ENCODE measurements at places on chromosomes 6 and 20.

DNA sequence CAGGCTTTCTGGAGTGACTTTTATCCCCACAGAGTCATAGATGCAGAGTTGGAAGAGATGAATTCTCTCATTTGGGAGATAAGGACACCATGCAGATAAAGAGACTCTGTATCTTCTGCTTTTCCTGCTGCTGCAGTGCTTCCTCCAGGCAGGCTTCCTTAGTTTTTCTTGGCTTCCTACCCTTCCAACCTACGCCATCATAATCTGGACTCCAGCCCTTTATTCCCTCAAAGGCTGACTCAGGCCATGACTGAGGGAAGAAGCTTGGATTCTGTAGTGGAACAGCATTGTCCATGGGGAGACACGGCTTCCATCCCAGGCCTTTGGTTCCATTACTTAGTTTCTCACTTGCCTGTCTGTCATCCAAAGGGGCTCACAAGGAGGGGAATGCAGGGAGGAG is 6.5 kb upstream of the RNF24 start:
- DNase-seq: peak; percentile 91

- no peak for DNase-seq
These were observed 902 bp downstream of the SLC29A1 start for GRCh38 chr6:44224029-44224964.

DNA sequence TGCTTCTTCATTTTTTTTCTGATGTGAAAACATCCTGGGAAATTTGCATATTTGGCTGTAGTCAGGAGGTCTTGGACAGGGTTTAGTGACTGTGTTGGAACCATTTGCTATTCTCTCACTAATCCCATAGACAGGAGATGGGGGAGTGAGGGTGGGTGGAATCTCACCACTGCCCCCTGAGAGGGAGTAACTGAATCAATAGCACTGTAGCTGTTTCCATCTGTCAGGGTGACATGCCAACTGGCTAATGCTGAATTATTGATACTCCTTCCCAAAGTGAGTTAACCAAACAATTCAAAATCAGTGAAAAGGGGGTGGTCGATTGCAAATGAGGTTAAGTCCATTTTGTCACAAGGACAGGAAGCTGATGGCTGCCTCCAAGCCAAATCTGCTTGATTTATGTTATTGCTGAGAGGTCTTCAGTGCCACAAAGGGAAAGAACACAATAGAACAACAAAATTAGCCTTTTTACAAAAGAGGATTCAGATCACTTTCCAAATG is 55.1 kb upstream of the B3GAT2 start:
- no peak for DNase-seq

- no peak for DNase-seq
These were observed 363.5 kb downstream of the BCKDHB start for GRCh38 chr6:80469977-80470376.

- no peak for DNase-seq
These were observed 54.0 kb downstream of the PSMG4 start for GRCh38 chr6:3312604-3313231.

DNA sequence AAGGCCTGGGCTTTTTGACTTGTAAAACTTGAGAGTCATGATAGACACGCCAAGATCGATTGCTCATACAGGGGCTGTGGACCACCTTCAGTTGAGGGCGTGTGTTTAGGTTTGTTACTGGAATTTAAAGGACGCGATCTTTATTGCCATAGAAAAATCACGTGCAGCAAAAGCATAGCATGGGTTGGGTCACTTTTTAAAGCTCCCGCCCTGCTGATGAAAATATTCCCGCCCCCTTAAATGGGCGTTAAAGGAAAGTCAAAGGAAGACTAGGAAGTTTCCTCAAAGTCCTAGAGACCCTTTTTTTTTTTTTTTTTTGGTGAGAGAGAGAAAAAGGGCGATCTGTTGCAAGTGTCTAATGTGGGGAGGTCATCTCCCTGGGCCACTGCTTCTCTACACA is 23.1 kb downstream of the TFAP2A start:
- no peak for DNase-seq

DNA sequence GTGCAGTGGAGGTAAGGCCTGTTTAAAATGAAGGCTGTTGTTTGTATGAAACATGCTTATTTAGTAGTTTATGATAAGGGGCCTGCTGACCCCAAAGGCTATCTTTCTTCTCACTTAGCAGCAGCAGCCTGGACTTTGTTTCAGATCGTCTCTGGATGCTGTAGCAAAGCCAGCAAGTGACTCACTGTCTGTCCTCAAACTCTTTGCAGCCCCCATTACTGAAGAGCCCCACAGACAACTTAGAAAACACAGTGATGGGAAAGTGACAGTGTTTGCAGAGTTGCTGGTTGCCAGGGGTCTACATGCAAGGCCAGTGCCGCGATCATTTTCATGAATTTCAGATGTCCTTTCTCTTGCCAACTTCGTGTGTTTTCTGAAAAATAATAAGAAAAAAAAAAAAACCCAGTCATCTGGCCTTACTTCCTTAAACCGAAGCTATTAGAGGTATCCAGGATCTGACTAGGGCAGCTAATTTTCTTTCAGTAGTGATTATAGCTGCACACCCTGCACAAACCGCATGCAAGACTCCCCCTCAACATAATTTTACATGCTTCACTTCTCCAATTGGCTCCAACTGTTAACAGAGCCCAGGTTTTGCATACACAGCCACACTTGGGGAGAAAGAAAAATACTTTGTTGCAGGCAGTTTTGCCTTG is 11.6 kb upstream of the F13A1 start:
- no peak for DNase-seq

GRCh38 chr20:19047040-19047950 is 165.1 kb upstream of the SLC24A3 start:
- DNase-seq: no peak

DNA sequence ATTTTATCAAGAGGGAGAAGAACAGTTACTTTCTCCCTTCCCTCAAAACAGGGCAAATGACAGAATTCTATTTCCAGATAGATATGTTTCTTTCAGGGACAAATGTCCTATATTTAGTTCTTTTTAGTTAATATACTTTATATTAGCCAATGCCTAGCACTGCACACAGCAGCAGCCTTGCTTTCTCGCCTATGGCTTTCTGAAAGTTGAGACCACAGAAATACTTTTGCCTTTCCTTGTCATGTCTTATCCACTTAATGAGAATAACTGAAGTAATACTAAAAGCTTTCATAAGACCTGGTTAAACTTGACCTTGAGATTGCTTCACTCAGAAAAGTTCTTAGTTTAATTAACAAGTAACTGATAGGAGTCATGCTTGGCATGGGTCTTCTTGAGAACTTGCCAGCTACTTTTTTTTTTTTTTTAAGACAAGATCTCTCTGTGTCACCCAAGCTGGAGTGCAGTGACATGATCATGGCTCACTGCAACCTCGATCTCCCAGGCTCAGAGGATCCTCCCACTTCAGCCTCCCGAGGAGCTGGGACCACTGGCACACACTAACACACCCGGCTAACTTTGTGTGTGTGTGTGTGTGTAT is 159.3 kb downstream of the CDKAL1 start:
- DNase-seq: peak; percentile 72

DNA sequence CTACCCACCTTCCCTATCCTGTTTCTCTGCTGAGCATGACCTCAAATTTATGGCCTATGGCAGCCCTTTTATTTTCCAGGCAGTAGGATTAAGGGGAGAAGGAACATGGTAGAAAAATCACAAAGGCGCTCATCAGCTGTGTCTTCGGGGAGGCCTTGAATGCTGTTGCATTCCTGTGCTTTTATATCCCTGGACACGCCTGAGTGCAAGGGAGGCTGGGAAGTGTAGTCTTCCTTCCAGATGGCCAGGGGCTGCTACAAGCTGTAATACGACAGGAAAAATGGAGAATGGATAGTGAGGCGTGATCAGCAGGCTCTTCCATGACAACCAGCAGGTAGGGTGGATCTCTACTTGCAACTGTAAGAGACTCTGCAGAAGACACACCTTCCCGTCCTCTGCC is 210.9 kb upstream of the GGTLC1 start:
- DNase-seq: no peak

GRCh38 chr6:147080225-147080624 is 124.0 kb upstream of the STXBP5 start:
- DNase-seq: no peak

- DNase-seq: no peak
These were observed 19.8 kb downstream of the SUMO4 start for GRCh38 chr6:149419696-149420404.

- DNase-seq: peak; percentile 87
These were observed 40.5 kb downstream of the PIM1 start for GRCh38 chr6:37210313-37210968.

GRCh38 chr6:21504790-21505189 is 88.8 kb upstream of the SOX4 start:
- no peak for DNase-seq

DNA sequence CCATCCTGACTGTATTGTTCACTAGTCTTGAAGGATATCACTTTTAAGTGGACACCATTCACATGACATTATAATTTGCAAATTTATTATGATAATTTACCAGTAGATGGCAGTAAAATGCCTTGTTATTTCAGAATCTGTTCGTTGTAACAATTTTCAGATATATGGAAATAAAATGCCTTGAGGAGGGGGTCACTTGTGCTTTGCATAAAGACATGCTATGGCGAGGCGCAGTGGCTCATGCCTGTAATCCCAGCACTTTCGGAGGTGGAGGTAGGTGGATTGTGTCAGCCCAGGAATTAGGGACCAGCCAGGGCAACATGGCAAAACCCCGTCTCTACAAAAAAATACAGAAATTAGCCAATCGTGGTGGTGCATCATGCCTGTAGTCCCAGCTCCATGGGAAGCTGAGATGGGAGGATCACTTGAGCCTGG is 9.0 kb upstream of the NCOA6 start:
- peak; percentile 52 for DNase-seq

GRCh38 chr6:44655412-44656342 is 268.2 kb downstream of the CDC5L start:
- peak; percentile 77 for DNase-seq

DNA sequence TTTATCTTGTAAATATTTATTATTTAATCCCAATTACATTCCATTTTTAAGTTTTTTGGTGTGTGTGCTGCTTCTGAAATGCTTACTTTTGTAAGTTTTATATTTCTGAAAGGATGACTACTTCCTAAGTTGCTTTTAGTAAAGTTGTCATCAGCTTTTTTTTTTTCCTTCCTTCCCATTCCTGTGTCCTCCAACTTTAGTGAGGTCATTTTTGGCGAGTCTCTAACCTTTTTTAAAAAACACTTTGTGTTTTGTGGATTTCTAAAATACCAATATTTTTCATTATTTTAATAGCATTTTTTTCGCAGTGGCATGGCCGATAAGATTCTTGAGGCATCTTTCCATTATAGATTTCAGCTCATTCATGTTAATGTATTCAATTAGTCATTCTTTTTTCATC is 30.9 kb downstream of the FIG4 start:
- no peak for DNase-seq

DNA sequence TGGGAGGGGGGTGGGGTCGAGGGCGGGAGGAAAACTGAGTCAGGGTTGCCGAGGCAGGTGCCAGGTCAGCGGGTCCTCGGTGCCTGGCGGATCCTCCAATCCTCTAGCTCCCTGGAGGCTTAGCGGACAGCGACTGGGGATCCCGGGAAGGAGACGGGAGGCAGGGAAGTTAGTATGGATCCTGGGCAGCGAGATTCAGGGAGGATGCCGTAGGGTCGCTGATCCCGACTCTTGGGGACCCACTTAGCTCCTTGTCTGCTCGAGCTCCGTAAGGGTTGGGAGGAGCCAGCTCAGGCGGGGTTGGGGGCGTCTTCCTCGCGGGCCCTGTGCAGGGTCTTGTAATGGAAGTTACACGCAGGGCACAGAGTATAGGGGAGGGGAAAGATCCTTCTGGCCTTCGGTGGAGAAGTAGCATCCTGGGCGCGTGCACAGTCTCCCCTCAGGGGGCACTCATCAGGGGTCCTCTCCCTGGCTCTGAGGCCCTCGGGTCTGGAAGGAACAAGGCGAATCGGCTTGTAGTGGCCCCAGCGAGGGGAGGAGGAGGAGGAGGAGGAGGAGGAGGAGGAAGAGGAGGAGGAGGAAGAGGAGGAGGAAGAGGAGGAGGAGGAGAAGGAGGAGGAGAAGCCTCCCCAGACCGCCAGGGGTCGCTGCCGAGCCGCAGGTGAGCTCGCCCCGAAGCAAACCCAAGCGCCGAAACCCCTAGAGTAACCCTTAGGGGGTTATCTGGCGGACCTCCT is 6.4 kb upstream of the SLC12A5 start:
- DNase-seq: peak; percentile 28

- no peak for DNase-seq
These were observed 120.8 kb downstream of the BACH2 start for GRCh38 chr6:90175627-90176538.

- DNase-seq: no peak
These were observed 10.4 kb downstream of the PXT1 start for GRCh38 chr6:36432151-36432671.

GRCh38 chr6:43105538-43106222 is 29.6 kb downstream of the PTK7 start:
- DNase-seq: no peak

DNA sequence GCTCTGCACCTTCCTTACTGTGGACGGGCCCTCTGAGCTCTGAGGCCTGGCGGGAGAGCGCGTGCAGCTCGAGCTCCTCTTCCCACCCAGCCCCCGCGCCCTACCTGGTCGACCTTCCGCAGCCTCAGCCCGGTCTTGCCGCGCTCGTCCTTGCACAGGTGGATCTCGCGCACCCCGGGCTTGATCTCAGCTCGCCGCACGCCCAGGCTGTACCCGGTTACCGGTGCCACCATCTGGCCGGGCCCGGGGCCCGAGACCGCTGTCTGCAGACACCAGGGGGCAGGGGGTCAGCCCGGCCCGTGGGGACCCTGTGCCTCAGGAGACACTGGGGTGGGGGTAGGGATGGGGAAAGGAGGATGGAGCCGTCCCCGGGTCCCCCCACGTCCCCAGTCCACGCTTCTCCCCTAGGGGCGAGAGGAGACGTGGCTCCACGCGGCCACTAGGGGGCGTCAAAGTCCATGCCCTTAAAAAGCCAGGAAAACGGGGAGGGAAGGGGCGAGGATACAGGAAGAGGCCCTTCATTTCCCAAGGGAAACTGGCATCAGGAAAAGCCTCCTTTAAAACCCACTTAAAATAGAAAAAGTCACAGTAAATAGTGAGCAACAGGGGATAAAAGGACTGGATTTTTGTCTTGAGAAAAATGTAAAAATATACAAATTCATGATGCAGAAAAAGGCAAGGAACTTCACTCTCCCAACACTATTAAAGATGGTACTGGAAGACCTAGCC is 15.5 kb downstream of the SDCBP2 start:
- peak; percentile 82 for DNase-seq

- no peak for DNase-seq
These were observed 35.2 kb downstream of the ILRUN start for GRCh38 chr6:34661357-34661756.

GRCh38 chr6:34745277-34746103 is 11.8 kb upstream of the SNRPC start:
- DNase-seq: no peak

DNA sequence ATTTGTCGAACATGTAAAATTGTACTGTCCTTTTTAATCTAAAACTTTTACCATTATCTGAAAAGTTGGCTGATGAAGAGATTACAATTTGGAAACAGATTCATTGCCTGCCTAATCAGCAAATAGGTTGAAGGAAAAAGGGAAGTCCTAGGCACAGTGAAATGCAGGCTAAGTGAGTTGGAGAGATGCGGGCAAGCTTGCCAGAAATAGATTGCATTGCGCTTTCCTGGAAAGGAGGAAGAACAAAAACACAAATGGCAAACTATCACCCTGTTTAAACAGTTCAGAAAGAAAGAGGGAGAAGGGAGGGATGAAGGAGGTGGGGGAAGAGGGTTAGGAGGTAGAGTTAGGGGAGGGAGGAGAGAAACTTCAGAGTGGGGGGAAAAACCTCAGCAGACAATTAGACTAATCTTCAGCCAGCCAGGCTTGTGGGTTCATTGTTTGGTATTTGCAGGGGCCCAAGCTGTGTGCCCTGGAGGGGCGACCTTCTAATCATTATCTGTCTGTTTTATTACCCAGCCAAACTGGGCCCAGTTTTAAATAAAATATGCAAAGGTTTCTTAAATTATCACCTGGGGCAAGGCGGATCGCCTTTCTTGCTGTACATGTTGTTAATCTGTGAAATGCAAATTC is 465.2 kb downstream of the TFAP2B start:
- no peak for DNase-seq
